CD8-positive, alpha-beta memory T cell (primary cell): ENCODE measurements at places on chromosomes 12 and 14. TPM values are rescaled to one million over a fixed set of nuclear protein-coding genes. Genes with fewer than 3 reads are reported as not detected.

GRCh38 chr14:47526591-47527244 lies 148.7 kb downstream of the MDGA2 start:
- DNase-seq: no peak

Gene INHBC
- polyA plus RNA-seq: not detected

Gene ISM2
- polyA plus RNA-seq: not detected

Gene GARIN6
- not detected for polyA plus RNA-seq

- no peak for DNase-seq
Measured at GRCh38 chr14:90137807-90138206, 76.0 kb downstream of the KCNK13 start.

Gene TAS2R7
- polyA plus RNA-seq: not detected

Gene GNG2
- polyA plus RNA-seq: 218 TPM

Gene LBHD2
- polyA plus RNA-seq: not detected

GRCh38 chr14:33808187-33808586 lies 142.7 kb downstream of the EGLN3 start:
- DNase-seq: no peak

Gene SLC25A21
- polyA plus RNA-seq: not detected

Gene REM2
- polyA plus RNA-seq: 1.0 TPM

Gene ATXN3
- 20.5 TPM for polyA plus RNA-seq

Gene OTX2
- not detected for polyA plus RNA-seq

DNA sequence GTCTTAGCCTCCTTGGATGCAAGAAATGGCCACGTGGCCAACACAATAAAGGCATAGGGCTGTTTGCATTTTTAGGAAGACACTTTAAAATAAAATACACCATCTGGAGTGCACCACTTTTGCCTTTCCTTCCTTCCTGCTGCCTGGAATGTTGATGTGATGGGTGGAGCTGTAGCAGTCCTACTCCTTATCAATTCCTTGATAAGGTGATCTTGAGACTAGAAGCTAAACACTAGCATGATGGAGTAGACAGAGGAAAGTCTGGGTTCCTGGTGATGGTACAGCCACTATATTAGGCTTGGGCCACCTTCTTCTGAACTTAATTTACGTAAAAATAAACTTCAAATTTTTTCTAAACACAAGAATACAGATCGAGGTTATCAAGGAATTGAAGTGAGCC lies 2.9 kb upstream of the GLT1D1 start:
- no peak for DNase-seq

DNA sequence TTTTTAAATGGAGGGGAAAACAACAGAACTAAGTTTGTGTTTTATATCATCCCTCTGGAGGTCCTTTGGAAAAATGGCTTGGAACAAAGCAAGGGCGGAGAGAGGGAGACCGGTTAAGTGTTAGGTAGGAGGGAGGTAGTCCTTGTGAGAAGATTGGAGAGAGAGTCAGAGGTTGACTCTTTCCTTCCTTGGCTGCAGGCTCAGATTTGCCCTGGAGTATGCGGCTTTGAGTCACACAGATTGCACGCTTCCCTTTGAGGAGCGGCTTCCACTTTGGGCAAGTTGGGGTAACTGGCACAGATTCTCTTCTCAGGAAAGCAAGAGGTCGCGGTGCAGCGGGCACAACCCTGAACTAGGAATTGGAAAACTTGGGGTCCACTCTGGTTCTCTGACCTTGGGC lies 9.9 kb downstream of the SOCS2 start:
- DNase-seq: no peak

Gene HPD
- not detected for polyA plus RNA-seq

DNA sequence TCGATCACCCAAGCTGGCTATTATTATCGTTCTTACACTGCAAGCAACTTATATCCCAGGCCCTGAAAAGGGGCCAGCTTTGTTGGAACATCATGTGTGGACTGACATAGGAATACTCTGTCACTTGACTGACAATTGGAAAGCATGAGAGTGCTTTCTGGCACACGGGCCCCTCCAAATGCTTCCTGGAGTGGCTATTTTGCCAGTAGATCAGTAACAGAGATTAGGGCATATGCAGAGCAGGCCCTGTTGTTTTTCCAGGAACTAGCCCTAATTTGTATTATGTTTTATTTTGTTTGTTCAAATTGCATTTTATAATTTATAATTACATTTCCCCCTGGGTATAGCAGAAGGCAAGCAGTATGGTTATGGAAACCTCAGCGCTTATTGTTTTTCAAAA lies 170.1 kb upstream of the FRMD6 start:
- no peak for DNase-seq

DNA sequence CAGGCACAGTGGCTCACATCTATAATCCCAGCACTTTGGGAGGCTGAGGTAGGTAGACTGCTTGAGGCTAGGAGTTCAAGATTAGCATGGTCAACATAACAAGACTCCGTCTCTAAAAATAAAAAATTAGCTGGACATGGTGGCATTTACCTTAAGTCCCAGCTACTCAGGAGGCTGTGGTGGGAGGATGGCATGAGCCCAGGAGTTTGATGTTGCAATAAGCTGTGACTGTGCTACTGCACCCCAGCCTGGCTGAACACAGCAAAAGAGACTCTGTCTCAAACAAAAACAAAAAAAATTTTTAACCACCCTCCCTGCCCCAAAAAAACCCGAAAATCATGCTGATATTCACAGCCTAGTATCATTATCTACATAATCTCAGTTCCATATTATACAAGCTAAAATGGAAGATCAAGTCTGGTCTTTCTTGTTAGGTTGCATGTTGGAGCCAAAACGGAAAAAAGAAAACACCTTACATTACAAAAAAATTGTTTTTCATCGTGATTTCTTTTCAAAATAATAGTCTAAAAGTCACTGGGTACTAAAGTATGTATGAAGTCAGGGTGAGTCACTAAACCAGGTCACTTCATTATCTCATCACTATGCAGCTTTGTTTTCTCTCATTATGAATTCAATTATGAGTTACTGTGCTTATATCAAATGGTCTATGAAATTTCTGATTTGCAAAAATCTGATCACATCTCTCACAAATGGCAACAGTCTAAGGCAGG lies 13.8 kb downstream of the GXYLT1 start:
- no peak for DNase-seq

GRCh38 chr12:113842699-113843098 lies 123.4 kb downstream of the RBM19 start:
- no peak for DNase-seq

DNA sequence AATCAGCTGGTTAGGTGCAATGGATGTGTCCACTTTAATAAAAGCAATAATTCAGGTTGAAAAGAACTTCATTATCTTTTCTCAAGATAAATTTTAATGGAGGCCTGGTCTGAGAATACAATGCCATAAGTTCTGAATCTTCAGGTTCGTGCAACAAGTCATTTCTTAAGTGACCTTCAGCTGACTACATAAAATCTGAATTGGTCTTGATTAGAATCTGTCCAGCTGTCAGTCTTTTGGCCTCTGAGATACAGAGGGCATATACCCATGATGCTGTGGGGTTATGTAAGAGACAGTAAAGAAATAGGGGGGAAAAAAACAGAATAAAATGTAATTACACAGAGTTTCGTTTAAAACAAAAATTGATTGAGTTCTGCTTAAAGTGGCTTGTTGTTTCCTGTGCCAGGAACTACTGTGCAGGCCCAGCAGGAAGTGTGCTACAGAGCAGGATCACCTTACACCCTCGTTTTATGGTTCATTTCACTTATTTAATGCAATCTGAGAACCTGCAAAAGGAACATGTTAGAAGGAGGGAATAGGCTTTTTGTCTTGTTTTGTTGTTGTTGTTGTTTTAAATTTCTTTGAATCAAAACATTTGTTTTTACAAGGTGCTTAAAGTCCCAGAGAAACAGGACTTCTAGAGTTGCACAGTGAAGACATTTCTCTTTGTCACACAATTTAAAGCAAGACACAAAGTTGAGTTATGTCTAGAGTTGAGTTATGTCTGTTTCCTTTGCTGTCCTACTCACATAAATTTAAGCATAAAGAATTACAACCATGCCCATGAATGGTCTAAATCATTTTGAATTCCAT lies 64.2 kb downstream of the LGR5 start:
- DNase-seq: no peak

DNA sequence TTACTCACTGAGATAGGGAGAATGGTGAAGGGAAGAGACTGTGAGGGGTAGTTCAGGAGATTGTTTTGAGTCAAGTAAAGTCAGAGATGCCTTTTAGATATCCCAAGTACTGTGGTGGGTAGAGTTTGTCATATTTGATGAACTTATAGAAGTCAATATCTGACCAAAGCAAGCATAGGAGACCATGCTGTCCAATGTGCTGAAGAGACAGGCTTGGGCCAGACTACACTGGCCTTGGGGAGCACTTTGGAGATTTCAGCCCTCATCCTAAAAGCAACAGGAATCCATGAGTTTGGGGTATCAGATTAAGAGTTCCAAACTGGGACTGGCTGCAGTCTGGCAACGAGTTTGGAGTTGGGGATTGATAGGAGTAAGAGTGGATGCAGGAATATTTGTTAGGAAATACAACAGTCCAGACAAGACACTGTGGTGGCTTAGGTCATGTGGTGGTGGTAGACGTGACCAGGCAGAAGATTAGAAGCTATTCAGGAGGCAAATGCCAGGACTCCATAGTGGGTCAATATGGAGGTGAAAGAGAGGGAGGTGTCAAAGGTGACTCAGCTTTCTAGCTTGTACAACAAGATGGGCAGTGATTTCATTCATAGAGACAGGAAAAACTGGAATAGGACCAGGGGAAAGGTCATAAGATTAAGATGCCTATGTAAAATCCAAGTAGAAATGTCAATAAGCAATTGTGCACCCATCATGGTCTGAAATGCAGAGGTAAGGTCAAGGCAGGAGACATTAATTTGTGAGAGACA lies 81.9 kb downstream of the FAR2 start:
- no peak for DNase-seq

Gene YLPM1
- 16.9 TPM for polyA plus RNA-seq

GRCh38 chr12:71426300-71427047 lies 13.1 kb upstream of the LGR5 start:
- DNase-seq: no peak

Gene PPP2R5C
- 342 TPM for polyA plus RNA-seq

GRCh38 chr14:67360470-67361206 lies 510 bp downstream of the EIF2S1 start:
- no peak for DNase-seq

DNA sequence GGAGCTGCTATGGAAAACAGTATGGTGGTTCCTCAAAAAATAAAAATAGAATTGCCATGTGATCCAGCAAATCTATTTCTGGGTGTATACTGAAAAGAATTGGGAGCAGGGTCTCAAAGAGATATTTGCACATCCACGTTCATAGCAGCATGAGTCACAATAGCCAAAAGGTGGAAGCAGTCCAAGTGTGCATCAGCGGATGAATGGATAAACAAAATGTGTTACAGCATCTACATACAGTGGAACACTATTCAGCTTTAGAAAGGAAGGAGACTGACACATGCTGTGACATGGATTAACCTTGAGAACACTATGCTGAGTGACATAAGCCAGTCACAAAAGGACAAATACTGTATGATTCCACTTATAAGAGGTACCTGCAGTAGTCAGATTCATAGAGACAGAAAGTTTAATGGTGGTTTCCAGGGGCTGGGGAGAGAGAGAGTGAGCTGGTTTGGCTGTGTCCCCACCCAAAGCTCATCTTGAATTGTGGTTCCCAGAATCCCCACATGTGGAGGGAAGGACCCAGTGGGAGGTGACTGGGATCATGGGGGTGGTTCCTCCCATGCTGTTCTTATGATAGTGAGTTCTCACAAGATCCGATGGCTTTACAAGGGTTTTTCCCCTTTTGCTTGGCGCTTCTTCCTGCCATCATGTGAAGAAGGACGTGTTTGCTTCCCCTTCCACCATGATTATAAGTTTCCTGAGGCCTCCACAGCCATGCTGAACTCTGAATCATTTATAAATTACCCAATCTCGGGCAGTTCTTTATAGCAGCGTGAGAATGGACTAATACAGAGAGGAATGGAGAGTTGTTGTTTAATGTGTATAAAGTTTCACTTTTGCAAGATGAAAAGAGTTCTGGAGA lies 17.6 kb upstream of the TBC1D30 start:
- no peak for DNase-seq

GRCh38 chr12:1791104-1791841 lies 29.1 kb upstream of the LRTM2 start:
- DNase-seq: peak; percentile 71

GRCh38 chr14:52079239-52079959 lies 10.5 kb upstream of the NID2 start:
- DNase-seq: no peak

GRCh38 chr12:107704041-107704440 lies 18.4 kb downstream of the PWP1 start:
- no peak for DNase-seq

GRCh38 chr12:82647853-82648252 lies 38.9 kb upstream of the TMTC2 start:
- DNase-seq: no peak

DNA sequence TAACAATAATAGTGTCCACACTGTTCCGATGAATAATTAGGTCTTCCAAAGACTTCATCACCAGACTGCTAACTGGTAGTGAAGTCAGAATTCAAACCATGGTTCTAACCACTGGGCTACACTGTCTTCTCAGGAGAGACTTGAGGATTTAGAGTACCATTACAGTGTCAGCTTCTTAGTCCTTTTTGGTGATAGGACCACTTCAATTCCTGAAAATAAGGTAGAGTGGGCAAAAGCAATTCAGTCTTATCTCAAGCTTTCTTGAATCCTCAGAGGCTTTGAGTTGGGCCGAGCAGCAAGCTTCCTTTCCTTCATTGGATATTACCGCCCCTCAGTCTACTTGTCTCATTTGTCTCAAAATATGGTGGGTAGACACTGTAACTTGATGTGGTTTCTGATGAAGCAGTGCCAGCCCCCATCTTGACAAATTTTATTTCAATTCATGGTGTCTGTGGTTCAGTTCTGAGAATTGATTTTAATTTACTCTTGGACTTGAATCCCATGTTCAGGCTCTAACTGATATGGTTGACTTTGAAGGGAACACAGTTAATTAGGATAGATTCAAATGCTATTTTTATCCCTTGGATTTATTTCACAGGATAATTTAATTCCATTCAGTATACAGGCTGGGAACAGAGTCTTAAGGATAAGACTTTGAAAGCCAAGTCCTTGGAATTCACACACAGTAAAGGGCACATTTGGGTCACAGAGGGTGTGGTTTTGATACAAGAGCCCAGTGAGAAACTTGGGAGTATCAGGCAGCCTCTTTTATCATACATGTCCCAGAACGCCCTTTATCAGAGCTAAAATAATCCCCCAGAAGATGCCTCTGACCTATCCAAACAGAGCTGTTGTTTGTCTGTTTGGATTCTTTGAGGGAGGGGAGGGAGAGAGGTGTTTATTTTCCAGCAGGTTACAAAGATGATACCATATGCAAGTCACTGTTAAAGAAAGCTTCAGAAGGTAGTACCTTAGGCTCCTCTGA lies 167.3 kb downstream of the PRKCH start:
- DNase-seq: no peak

Gene KCNK10
- not detected for polyA plus RNA-seq

Gene ZDHHC22
- polyA plus RNA-seq: not detected

- DNase-seq: no peak
Measured at GRCh38 chr14:76894308-76894707, 68.1 kb downstream of the LRRC74A start.
